T-helper 2 cell (primary cell): ENCODE measurements at places on chromosomes 6 and 20.

- no peak for DNase-seq
Measured at GRCh38 chr6:155154158-155154830, 109.5 kb upstream of the CLDN20 start.

DNA sequence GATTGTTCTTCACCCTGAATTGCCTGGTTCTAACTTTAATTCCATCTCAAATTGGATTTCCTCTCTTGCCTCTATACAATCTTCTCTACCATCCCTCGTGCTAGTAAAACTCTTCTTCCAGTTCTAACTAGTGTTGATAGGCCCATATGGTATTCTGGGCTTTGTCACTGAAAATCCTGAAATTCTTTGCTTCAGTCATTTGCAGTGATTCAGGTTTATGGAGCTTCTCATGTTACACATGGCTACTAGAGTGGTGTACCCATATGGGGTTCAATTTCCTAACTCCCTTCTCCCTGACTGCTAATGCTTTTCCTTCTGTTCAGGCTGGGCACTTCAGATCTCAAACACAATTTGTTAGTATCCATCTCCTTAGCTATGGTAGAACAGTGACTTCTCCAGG, 956.6 kb downstream of the KIF16B start:
- no peak for DNase-seq

DNA sequence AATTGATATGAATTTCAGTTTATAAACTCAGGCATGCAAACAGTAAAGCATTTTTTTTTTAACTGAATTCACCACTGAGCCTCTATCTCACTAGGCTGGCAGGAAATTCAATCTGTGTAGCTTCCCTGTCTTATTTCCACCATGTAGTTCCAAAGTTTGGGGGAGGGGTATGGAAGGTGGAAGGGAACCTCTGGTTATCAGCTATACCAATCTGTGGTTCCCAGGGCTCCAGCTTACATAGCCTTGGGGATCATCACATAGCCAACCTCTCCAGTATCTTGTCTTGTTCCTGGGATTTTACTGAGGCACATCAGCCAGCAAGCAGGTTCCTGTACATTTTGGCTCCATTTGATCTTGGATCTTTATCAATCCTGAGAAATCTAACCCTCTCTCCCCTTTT, 15.6 kb downstream of the RAD21L1 start:
- no peak for DNase-seq

DNA sequence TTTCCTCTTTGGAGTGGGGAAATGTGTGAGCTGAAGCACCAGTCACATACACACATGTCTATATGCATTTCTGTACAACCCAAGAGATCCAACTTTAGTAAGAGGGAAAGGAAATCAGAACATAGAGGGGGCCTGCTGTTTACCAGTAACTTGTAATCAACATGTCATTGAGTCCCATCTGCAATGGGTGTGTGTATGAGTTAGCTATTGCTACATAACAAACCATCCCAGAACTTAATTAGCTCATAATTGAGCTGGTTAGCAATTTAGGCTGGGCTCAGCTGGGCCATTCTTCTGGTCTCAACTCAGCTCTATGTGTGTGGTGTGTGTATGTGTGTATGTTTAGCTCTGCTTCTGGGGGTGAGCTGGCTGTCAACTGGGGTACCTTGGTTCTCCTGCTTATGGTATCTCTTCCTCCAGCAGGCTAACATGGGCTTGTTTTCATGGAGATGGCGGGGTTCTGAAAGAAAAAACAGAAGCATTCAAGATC, 10.3 kb upstream of the RPP40 start:
- no peak for DNase-seq

DNA sequence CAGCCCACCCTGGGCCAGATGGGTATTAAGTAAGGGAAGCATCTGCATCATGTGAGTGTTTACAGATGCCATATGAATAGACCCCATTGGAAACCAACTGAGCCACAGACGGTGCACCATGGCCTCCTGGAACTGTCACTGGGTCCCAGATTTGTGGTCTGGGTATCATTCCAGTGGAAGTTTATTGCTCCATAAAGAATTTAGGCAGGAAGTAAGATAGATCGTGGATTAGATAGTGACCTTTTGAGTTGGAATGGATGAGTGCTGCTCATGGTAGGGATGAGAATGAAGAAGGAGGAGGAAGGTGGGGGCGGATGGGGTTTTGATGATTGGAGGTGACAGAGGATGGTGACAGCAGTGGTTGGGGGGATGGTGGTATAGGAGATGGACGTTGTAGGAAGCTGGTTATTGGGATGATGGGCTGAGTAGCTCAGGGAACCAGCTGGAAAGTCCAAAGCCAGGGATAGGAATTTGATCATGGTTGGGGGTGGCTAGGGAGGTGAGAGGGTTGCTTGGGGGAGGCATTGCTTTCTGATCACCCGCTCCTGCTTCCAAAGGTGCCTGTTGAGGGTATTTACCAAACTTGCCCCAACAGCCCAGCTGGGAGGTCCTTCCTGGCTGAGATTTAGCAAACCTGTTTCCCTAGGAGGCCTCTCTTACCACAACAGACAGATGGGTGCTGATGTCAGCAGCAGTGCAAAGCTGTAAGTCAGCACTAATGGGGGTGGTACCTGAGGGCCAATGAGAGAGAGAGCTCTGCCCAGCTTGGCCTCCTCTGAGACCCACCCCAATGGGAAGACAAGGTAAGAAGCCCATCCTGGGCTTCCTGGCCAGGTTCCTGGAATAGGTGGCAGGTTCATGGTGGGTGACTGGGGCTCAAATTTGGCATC, 78.0 kb downstream of the VEGFA start:
- no peak for DNase-seq

- DNase-seq = no peak
Measured at GRCh38 chr6:16623029-16623653, 138.1 kb downstream of the ATXN1 start.

DNA sequence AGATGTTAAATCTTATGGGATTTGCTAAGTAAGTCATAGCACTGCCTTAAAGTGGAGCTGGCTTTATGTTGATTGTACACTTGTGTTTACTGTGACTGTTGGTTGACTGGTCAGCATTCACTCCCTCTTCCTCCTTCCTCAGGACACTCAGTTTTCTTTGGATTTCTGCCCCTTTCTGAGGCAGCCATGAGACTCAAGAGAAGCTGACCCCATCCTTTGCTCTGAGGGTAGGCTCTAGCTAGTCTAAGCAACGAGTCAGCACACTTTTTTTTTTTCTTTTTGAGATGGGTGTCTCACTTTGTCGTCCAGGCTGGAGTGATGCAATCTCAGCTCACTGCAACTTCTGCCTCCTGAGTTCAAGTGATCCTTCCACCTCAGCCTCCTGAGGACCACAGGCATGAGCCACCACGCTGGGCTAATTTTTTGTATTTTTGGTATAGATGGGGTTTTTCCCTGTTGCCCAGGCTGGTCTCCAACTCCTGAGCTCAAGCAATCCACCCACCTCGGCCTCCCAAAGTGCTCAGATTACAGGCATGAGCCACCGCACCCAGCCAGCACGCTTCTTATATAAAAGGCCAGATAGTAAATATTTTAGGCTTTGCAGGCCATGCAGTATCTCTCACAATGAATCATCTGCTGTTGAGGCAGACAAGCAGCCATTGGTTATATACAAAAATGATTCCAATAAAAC, 191.4 kb downstream of the NFATC2 start:
- no peak for DNase-seq

DNA sequence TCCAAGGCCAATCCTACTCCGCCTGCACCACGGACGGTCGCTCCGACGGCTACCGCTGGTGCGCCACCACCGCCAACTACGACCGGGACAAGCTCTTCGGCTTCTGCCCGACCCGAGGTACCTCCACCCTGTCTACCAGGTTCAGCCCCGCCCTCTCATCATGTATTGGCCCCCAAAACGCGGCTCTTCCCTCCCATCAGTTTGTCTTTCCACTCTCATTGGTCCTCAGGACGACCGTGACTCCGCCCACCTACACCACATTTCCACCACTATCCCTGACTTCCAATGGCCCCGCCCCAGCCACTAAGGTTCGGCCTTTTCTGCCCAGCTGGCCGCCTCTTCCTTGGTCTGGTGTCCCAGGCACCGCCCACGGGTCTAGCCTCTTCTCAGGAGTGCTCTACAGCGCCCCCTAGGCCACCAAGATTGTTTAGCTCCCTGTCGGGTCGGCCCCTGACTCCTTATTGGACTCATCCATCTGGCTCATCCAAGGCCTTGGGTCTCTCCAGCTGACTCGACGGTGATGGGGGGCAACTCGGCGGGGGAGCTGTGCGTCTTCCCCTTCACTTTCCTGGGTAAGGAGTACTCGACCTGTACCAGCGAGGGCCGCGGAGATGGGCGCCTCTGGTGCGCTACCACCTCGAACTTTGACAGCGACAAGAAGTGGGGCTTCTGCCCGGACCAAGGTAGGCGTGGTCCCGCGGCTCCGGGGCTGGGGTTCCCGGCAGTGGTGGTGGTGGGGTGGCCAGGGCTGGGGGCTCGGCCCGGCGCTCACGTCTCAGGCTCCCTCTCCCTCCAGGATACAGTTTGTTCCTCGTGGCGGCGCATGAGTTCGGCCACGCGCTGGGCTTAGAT, 3.1 kb downstream of the MMP9 start:
- DNase-seq = no peak

DNA sequence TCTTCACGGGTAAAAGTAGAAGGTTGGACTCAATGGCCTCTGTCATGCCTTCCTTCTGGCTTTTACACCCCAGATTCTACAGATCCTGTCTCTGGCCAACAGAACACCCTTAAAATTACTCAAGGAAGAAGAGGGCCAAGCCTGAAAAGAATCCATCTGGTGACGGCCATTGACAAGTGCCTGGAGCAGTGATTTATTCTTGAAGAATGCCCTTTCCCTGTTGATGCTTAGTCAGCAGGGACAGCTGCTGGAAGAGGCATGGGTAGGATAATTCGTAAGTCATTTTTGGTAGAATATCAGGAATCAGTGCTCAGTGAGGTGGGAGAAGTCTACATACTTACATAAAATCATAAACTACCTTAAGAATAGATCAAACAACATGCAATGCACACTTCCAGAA, 397.9 kb downstream of the SAMD5 start:
- no peak for DNase-seq

DNA sequence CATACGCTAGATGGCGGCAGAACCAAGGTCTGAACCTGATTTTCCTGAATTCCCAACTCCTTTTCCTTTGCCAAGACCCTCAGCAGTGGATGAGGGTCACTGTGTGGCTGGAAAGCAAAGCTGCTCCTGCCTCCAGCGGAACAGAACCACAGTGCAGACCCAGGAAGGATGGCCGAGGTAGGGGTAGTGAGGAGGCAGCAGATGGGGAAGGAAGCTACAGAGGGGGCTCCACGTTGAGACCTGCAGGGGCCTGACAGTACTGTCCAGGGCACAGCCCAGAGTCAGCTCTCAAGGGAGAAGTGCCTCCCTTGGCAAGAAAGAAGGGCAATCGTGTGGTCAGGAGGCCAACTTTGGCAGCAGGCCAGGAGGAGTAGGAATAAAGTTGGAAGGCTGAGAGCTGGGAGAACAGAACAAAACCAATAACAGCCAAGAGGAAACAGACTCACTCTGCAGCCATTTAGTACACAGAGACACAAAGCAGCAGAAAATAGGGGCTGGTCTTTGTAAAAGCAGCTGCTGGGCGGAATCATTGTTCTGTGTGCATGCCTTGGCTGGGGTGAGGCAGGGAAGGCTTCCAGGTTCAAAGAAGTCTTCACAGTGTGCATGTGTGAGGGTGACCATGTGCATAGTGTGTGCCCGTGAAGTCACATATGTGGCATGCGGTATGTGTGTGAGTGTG, 3.1 kb downstream of the GABRR2 start:
- no peak for DNase-seq

GRCh38 chr6:7035837-7036249, 71.9 kb upstream of the RREB1 start:
- DNase-seq = no peak

DNA sequence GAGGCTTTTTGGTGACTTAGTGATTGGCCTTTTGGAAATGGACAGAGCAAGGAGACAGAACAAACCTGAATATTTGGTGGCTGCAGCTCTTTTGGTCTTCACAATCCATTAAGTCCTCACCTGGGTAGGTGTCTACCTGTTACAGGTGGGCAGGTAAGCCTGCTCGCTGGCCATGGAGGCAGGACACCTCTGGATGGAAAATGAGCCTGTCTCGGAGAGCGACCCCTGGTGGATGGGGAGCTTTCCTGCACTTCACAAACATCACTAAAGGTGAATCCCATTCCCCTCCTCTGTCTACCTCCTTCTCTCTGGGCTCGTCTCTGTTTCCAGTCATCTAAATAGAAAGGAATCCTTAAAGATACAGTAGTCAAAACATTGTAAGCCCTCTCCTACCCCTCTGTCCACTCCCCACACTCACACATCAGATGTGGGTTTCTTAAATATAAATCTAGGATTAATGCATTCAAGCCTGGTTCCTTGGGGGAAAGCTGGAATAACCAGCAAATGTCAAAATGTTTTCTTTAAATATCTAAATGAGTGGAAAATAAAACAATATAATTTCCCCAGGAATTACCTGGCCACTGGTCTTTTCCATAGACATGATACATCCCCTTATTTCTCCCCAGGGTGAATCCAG, 304.9 kb downstream of the CDH26 start:
- DNase-seq = peak; percentile 23

- no peak for DNase-seq
Measured at GRCh38 chr20:60246751-60247150, 288.5 kb downstream of the CDH26 start.

DNA sequence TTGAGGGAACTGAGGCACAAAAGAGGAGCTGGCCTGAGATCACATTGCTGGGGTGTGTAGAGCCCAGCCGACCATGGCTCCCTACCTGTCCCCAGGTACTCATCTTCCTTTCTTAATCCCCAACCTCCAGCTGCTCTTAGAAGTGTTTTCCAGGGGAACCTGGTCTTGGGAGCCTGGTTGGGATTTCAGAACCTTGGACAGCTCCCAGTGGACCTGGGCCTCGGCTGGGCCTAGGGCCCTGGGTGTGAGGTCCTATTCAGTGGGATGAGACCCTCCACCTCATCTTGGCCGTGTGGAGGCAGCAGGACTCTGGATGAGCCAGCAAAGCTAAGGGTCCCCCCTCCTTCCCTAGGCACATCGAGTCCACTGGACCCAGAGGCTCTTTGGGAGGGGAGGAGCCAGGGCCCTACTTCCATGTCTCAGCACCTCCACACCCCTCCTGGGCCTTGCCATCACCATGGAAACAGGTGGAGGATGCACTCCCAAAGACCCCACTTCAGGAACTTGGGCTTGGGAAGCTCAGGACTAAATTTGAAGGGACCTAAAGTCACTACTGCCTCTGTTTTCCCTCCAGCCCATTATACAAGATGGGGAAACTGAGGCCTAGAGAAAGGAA, 38.5 kb downstream of the DLGAP4 start:
- no peak for DNase-seq

GRCh38 chr6:4909063-4909706, 94.7 kb downstream of the RPP40 start:
- no peak for DNase-seq

GRCh38 chr20:10769700-10770099, 95.9 kb upstream of the JAG1 start:
- no peak for DNase-seq

- DNase-seq = no peak
Measured at GRCh38 chr6:56255349-56255748, 8.0 kb upstream of the COL21A1 start.
